ENCODE measurements at places on chromosomes 1 and 21.

DNA sequence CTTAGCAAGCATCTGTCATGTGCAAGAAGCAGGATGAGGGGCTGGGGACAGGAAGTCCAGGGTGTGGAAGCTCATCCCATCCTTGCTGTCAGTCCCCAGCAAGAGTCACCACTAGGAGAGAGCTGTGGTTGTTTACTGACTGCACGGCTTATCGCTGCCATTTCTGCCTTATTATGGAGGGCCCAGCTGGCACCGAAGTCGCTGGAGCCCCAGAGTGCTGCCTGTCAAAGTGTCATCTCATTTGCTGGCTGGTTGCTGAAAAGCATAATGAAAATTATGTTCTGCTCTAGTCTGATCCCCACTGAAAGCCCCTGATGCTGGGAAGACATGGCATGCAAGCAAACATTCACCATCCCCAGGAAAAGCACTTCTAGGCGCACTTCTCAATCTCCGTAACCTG is 642.7 kb downstream of the NPHP4 start:
- no peak for DNase-seq

GRCh38 chr1:155081472-155082300 is 3.0 kb downstream of the EFNA3 start:
- peak; percentile 23 for DNase-seq

- no peak for DNase-seq
Measured at GRCh38 chr1:18927082-18927653, 24.8 kb upstream of the ALDH4A1 start.

GRCh38 chr1:174884566-174884965 is 115.2 kb upstream of the CACYBP start:
- no peak for DNase-seq
